ENCODE measurements at places on chromosomes 1 and 21.

DNA sequence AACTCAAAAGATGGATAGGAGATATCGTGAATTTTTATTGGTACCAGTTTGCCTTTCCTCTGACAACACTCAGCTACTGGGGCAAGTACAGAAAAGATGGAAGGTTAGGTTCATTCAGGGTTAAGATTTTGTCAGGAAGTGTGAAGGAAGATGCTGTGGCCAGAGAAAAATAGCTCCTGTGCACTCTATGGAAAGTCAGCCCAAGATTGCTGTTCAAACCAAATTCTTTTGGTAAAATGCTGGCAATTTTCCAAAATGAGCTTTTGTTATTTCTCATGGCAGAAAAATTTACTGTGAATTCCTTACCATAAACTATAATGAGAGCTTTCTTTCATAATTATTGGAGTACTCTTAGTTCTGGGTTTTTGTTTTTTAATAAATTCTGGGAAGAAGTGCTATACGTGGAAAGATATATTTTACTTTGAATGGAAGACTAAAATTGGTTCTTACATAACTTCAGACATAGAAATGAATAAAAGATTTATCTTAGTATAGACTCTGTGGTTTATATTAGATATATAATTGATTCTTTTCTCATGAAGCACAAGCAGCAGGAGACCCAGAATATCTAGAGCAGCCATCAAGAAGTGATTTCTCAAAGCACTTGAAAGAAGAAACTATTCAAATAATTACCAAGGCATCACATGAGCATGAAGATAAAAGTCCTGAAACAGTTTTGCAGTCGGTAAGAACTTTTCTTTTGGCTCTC lies 112.2 kb downstream of the USP25 start:
- DNase-seq: no peak

DNA sequence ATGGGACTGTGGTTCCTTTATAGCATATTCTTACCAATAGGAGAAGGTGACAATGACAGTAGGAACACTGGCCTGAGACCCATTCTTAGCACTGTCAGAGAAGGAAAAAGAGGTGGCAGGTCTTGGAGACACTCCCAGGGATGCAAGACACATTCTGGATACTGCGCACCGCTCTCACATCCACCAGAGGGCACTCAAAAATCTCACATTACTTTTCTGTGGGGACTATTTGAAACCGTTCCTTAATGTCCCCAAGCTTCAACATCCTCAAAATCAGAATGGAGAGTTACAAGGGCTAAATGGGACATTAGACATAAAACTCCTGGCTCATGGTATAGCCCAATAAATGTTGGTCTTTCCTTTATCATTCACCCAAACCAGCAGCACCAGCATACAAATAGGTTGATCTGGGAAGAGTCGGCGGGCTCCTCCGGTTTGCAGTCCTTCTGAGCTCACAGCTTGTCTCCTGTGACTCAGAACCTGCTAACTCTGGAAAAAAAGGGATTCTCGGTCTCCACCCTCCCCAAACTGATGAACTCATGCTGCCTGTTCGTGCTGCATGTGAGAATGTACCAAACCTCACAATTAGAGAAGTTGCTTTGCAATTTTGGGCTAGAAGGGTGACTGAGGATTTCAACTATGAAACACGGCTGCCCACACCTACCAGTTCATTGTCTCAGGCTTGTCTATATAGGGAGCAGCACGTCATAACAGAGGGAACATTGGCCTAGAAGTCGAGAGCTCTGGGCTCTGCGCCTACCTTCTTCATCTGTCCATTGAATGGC lies 40.2 kb downstream of the IL12RB2 start:
- DNase-seq: peak; percentile 72

- no peak for DNase-seq
Measured at GRCh38 chr1:222546091-222546490, 1.8 kb downstream of the HHIPL2 start.

DNA sequence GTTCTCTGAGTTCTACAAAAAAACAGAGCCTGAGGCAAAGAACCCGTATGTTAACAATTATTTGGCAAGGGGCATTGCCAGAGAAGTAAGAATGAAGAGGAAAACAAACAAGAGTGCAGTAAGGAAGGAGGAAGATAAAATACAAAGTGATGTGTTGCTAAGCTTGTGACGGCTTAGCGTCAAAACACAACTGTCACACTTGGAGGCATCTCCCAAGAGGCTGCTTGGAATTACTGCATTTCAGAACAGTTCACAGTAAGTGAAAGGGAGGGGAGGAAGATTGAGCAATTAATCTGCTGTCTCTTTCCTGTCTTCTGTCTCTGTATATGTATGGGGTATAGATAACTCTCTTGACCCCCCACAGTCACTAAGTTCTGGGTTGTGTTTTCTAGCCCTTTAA lies 1017.0 kb upstream of the TMPRSS15 start:
- DNase-seq: no peak

GRCh38 chr1:20172033-20172590 lies 13.8 kb upstream of the UBXN10 start:
- DNase-seq: no peak

- DNase-seq: no peak
Measured at GRCh38 chr1:211703812-211704537, 28.6 kb upstream of the NEK2 start.

GRCh38 chr1:223180731-223181321 lies 37.8 kb upstream of the TLR5 start:
- DNase-seq: no peak

GRCh38 chr1:99469550-99469971 lies 176.4 kb upstream of the PALMD start:
- no peak for DNase-seq

- DNase-seq: no peak
Measured at GRCh38 chr1:174118751-174119150, 40.6 kb upstream of the RABGAP1L start.

DNA sequence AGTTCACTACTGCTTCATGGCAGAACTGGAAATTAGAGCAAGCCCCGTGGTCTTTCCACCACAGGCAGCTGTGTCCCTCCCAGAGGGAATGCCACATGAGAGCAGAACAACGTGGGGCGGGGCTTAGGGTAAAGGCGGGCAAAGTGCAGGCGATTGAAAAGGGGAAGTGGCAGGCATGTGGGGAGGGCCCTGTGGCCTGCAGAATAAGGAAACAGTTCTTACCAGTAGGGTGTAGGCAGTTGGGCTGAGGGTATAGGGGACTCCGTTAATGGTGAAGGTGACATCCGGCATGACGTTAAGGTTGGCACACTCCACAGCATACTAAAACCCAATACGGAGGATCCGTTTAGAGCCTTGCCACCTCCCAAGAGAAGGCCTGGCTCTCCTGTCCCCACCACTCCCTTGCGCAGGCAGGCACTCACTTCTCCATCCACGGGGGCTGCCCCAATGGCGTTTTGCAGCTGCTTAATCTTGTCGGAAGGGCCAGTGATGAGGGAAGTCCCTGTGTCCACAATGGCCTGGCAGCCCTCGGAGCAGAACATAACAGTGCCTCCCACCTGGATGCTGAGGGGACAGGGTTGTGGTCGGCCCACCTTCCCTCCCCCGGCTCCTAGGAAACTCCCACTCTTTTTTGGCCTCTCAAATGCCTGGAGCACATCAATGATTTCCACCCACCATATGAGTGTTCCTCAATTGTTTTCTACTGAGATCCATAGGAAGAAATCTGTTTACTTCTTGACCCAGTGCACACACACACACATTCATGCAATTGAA lies 9.1 kb upstream of the RAB7B start:
- no peak for DNase-seq

GRCh38 chr1:197902131-197902453 lies 338 bp upstream of the C1orf53 start:
- no peak for DNase-seq

GRCh38 chr1:59393211-59394180 lies 96.6 kb downstream of the FGGY start:
- peak; percentile 2 for DNase-seq

DNA sequence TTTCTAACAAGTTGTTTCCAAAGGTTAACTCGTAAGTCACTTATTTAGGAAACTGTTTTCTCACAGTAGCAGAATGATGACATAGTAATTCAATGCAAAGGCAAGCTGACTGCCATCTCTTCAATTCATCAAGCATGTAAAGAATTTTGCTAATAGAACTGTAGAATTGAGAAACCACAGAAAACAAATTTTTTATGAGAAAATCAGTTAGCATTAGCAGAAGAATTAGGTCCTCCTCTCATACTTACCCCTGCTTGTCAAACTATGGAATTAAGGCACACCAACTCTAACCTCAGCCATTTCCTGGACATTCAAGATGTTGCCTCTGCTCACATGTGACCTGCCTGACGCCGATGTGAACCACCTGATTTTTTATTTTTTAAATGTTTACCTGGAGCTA lies 115.2 kb downstream of the LRRC40 start:
- DNase-seq: no peak

GRCh38 chr1:63797056-63797726 lies 23.4 kb downstream of the ROR1 start:
- no peak for DNase-seq

GRCh38 chr1:1760345-1760650 lies 18.0 kb downstream of the NADK start:
- DNase-seq: no peak
